ENCODE measurements at places on chromosomes 6 and 20. TPM values are rescaled to one million over a fixed set of nuclear protein-coding genes. Genes with fewer than 3 reads are reported as not detected.

The GLP1R gene
- not detected for total RNA-seq

The POU3F2 gene
- total RNA-seq = not detected

- no peak for DNase-seq
Observed at GRCh38 chr6:166281104-166281503, 27.1 kb downstream of the PRR18 start.

- no peak for DNase-seq
Observed at GRCh38 chr20:3592931-3593330, 70.3 kb downstream of the GFRA4 start.

DNA sequence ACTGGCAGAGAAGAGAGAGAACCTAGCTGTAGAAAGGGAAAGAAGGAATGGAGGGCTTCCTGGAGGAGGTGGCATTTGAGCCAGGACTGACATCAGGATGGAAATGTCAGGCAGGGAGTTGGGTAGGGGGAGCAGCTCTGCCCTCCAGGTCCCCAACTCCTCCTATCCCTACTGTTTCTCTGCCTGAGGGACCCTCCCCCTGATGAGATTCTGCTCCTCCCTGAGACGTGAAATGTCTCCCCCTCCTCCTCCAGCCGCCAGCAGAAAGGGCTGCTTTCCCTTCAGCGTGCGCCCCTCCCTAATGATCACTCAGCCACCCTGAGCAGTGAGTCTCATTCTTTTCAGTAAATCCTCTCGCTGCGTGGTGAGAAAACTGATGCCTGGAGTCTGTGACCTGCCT, 40.6 kb downstream of the HLA-DPB1 start:
- DNase-seq = no peak
